Amygdala (tissue), 56 donors: ENCODE measurements at places on chromosomes 4 and X.

- DNase-seq = no peak
These were observed 127.9 kb upstream of the DMD start for GRCh38 chrX:33339219-33339618.

DNA sequence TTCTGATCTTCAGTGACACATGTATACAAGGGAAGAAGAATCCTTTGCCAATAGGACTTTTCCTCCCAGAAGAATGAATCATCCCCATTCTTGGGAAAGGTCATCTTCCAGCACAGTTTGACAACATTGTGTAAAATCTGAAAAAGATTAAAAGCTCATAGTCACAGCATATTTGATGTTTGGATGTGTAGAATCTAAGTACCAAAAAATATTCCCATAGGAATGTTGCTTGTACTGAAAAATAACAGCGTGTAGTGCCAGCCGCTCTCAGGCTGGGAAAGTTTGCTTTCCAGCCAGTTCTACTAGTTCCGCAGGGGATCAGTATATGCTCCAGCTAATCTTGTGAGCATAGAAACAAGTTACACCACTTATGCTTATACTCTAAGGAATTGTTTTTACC, 74.7 kb upstream of the IL13RA1 start:
- no peak for DNase-seq

GRCh38 chr4:87060957-87061356, 126.1 kb downstream of the AFF1 start:
- DNase-seq = no peak

- no peak for DNase-seq
These were observed 74.4 kb downstream of the AFF1 start for GRCh38 chr4:87009095-87009648.

GRCh38 chr4:150722908-150723362, 141.0 kb downstream of the MAB21L2 start:
- no peak for DNase-seq

DNA sequence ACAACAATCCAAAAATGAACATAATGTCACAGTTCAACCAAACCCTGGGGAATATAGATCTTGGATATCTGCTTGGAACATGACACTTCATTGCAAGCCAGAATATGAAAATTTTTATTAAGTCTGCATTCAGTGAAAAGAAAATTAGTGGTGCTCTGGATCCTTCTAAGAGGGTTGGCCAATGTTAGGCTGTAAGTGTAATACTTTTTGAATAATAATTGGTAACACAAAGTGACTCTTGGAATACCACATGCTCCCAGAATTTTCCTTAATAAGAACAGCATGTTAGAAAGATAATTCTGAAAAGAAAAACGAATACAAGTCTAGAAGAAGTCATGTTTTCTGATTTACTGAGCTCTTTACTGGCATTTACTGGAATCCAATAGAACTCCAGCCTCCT, 175.8 kb downstream of the RASL11B start:
- DNase-seq = no peak

DNA sequence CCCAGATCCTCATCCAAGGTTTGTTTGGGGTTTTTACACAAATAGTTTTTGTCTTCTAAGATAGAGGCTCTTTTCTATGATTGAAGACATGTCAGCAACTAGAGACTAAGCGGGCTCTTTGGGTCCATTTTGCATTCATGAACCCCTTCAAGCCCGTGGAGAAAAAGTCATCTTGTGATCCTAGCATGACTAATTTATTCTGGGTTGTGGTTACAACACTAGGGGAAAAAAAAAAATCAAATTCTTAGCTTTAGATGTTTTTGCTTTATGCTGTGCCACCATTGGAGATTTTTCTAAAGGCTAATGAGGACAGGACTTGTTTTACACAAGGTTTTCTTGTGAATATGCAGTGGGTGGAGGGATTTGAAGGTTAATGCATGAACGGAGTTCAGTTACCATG, 440.0 kb downstream of the PCDH7 start:
- DNase-seq = no peak
